ENCODE measurements at places on chromosomes 12 and 14. TPM values are rescaled to one million over a fixed set of nuclear protein-coding genes. Genes with fewer than 3 reads are reported as not detected.

The KRT2 gene
- total RNA-seq: not detected

The TSHR gene
- total RNA-seq: not detected

The CD69 gene
- 0.56 TPM for total RNA-seq

The PAH gene
- 2.9 TPM for total RNA-seq
